ENCODE measurements at places on chromosomes 6 and 20.

DNA sequence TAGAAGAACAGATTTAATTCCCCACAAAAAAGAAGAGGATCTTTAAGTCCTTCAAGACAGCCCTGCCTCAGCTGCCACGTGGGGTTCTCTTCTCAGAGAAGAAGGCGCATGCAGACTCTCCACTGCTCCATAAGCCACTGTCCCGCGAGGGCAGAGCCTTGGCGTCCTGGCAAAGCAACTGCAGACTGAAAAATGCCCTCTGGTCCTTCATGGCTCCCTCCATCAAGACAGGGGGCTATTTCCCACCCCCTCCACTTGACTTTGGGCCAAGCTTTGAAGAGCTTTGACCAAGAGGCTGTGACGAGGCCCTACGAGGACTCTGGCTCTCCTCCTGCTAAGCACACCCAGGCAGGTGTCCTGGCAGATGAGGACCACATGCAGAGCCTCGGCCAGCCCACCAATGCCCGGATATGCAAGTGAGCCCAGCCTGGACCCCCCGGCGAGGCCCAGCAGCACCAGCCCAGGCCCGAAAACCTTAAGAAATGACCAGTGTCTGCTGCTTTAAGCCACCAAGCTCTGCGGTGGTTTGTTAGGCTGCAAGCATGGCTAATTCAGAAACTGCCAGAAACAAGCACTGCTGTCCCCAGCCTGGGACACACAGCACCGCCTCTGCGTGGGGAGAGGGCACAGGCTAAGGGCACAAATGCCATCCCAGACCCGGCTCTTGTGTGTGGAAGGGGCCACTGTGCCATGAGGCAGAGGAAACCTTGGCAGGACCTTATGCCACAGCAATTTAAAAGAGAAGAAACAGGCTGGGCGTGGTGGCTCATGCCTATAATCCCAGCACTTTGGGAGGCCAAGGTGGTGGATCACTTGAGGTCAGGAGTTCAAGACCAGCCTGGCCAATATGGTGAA lies 16.1 kb downstream of the GMEB2 start:
- DNase-seq: no peak

DNA sequence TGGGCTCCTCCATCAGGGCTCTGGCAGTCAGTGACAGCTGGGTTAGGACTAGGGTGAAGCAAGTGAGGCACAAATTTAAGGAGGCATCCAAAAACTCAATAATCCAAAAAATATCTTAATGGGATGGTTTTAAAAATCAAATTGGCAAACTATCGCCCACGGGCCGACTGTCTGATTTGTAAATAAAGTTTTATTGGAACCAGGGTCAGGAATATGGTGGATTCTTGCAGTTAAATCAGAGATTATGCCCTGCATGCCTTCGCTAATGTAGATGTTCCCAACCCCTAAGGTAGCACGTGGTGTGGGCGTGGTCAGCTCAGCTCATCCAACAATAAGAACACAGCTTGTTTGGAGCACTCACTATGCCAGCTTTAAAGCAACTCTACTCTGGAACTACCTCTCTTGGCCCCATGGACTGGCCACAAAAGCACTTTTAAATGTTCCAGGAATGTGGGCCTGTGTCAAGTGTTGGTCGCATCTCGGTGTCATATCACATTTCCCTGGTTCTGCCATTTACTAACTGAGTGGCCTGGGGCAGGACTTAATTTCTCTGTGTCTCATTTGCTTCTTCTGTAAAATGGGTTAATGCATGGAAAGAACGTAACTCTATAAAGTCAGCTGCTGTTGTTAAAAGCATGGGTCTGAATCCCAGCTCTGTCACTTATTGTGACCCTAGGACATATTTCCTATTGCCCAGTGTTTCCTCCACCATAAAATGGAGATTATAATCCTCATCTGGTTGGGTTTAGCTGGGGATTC lies 7.0 kb downstream of the TP53RK start:
- no peak for DNase-seq

DNA sequence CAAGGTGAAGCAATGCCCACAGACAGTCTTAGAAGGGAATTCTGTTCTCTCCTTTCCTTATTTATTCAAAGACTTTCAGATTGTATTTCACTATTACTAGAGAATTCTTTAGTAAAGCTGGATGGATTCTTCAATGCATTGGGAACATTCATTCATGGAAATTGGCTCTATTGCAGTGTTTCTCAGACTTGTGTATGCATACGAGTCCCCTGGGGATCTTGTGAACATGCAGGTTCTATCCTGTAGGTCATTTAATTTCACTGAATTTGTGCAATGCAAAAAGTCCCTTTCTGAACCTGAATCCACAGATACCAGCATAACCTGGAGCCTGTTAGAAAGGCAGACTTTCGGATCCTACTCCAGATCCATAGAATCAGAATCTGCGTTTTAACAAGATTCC lies 160.9 kb upstream of the AHI1 start:
- DNase-seq: no peak

- no peak for DNase-seq
Observed at GRCh38 chr6:147035886-147036285, 168.3 kb upstream of the STXBP5 start.
